ENCODE measurements at places on chromosomes 16 and 17.

- no peak for DNase-seq
These were observed 70.1 kb downstream of the NLK start for GRCh38 chr17:28112606-28113005.

DNA sequence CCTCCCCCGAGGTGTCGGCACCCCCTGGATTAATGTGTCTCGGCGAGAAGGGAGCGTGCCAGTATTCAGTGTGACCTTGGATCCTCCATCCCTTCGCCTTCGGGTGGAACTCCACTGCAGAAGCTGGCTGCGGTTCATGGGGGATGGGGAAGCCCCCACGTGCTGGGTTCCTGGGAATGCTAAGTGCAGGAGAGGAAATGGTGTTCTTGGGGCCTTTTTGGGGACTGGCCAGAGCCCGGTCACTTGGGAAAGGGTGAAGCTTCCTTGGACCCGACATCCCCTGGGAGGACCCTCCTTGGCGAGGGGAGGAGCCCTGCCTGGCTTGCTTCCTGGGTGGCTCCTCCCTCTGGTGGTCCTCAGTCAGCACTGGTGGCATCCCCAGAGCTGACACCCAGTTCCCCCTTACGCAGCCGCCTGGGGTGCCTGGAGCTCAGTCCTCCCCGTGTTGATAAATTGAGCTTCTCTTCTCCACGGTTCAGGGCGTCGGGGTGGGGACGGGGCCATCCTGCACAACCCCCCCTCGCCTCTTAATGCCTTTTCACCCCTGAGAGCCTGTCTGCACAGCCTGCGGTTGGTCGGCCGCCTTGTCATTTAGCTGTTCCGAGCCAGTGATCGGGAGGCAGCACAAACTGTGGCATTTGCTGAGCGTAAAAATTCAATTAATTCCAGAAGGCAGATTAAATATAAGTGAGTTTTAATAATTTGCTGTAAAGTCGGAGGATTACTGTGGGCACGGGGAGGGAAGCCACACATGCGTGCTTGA is 30.7 kb upstream of the GSE1 start:
- DNase-seq = no peak

- DNase-seq = no peak
These were observed 72.2 kb downstream of the CLEC16A start for GRCh38 chr16:11016524-11016988.

DNA sequence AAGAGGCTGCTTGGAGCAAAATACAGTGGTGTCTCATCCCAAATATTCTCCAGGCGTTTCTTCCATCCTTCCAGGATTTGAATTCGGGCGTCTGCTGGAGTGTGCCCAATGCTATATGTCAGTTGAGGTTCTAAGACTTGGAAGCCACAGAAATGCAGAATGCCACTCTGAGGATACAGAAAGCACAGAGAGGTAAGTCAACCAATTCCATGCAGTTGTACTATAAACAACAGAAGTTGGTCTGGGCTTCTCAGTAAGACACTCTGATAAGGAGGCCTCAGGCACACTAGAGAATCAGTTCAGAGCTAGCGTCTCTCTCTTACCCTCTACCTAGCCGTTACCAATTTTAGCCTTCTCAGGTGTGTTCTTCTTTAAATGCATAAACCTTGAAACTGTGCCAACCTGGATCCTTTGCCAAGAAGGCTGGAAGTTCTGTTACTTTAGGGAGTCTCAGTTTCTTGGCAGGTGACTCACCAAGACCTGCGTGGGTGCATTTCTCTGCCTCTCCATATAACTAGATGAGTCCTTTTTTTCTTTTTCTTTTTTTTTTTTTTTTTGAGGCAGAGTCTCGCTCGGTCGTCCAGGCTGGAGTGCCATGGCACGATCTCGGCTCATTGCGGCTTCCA is 15.1 kb downstream of the NQO1 start:
- DNase-seq = no peak

GRCh38 chr17:57553991-57554825 is 190.9 kb downstream of the CCDC182 start:
- DNase-seq = peak; percentile 35

- DNase-seq = no peak
These were observed 42.4 kb downstream of the NXPH3 start for GRCh38 chr17:49618028-49618611.

DNA sequence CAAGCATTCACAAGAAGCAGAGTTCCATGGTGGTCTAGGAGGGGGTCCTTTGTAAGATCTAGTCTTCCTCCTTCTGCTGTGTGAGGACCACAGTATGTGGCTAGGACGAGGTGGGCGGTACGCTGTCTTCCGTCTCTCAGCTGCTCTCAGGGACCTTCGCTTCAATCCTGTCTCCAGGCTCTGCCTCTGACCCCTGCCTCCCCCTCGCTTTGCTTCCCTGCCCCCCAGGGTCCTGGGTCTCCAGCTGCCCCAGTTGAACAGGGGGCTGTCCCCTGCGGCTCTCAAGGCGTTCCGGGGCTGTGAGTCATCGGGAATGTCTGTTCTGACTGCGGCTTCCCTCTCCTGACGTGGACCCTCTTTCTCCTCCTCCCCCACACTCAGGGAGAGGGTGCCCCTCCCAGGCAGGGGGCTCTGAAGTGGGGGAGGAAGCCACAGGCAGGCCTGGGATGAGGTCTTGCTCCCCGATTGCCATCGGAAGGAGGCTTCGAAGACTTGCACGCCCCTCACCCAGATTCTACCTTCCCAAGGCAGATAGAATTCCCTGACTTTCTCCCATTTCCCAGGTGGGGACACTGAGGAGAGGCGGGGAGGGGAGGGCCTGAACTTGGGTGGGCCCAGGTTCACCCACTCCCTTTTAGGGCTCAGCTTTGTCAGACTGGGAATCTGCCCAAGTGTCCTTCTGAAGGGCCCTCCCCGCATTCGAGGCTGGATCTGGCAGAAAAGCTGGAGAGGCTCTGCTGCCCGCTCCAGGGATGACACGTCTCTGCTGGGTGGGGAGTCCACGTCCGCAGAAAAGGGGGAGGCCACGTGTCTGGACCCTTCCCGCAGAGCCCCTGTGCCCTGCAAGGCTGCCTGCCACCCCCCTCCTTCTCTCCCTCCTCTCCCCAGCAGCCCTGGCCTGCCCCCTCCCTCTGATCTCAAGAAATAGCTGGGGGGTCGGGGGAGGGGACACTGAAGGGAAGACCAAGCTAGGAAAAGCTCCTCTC is 9.1 kb upstream of the COL1A1 start:
- no peak for DNase-seq

DNA sequence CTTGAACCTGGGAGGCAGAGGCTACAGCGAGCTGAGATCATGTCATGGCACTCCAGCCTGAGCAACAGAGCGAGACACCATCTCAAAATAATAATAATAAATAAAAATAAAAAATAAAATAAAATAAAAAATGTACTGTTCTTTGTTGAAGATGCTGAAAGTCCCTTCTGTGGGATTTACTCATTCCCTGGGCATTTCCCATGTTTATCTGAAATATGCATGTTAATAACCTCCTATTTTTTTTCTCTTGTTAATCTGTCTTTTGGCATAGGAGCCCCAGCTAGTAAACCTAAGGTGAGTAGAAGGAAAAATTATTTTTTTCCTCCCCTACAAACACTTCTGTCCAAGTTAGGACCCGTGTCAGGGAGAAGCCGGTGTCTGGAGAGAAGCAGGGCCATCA is 34.4 kb downstream of the TMEM92 start:
- DNase-seq = no peak

- DNase-seq = no peak
These were observed 42.5 kb upstream of the RASD1 start for GRCh38 chr17:17538417-17539391.

GRCh38 chr17:17416007-17416399 is 60.8 kb upstream of the MED9 start:
- DNase-seq = peak; percentile 52

GRCh38 chr17:80177986-80178595 is 8.3 kb downstream of the CARD14 start:
- DNase-seq = no peak

GRCh38 chr16:81752225-81752875 is 26.7 kb upstream of the PLCG2 start:
- DNase-seq = no peak

- no peak for DNase-seq
These were observed 6.6 kb downstream of the SPAG5 start for GRCh38 chr17:28592260-28592659.

Data from iPS DF 6.9 (cell line).